Thoracic aorta (tissue), 2 donors: ENCODE measurements at places on chromosomes 5 and 9. TPM values are rescaled to one million over a fixed set of nuclear protein-coding genes. Genes with fewer than 3 reads are reported as not detected.

DNA sequence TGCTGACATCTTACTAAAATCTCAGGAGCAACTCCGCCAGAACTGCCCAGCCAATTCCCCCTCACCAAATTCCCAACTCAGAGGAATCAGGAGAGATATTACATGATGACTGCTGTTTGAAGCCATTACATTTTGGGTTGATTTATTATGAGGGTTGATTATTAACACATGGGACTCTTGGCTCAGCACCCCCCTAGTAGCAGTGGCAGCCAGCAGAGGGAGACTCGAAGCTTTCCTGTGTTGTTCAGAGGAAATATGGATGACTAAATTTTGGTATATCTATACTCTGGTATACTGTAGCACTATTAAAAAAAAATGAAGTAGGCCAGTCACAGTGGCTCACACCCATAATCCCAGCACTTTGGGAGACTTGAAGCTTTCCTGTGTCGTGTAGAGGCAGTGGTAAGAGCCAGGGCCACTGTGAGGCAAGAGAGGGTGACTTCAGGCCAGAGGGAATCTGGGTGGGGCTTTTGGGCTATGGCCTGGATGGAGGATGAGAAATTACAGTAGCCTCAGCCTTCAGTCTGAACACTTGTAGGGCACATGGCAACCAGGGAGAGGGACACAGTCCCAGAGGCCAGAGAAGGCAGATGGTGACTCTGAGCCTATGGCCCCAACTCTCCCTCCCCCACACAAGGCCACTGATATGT is 111.4 kb downstream of the LHX2 start:
- H3K4me1 ChIP-seq = no peaks in the 10 kb centered on the region
- no peak overlapping the region for H3K27ac ChIP-seq
- H3K36me3 ChIP-seq = no peaks in the 10 kb centered on the region
- no peaks in the 10 kb centered on the region for H3K27me3 ChIP-seq

DNA sequence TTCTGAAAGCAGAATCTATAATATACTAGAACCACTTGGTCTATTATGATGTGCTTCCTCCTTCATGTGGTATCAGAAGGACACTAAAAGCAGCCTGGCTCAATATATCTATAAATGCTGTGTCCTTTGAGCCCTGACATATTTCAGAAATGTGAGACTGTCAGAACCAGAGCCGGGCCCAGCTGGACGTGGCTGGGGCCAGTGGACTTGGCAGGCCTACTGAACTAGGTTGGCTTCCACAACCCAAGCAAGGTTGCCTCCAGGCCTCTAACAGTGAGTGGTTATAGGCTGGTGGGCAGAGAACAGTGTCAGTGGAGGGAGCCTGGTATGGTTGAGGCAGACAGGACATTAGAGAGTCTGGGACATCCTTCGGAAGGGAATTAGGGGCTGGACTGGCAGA is 78.9 kb downstream of the GALNT10 start:
- DNase-seq = no peak
- H3K36me3 ChIP-seq = no peaks in the 10 kb centered on the region
- H3K27ac ChIP-seq = no peak overlapping the region
- H3K4me3 ChIP-seq = no peak overlapping the region
- peaks cover 39% of the 10 kb centered on the region for H3K4me1 ChIP-seq

DNA sequence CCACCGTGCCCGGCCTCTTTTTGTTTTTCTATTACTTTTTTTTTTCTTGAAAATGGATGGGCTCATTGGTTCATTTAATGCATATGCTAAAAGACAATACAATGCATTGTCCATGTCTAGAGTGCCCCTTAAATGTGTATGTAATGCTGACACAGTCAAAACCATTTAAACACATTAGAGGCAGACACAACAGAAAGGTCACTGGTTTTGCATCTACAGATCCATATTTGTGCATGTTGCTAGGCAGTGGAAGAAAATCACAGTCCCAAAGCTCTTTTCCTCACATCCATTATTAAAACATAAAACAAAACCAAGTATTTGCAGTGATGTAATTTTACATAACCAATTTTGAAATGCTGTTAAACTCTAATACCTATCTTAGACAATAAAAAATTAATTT is 389.0 kb downstream of the TAF11L14 start:
- H3K4me3 ChIP-seq = no peak overlapping the region
- no peaks in the 10 kb centered on the region for H3K4me1 ChIP-seq
- no peak overlapping the region for H3K27ac ChIP-seq
- DNase-seq = no peak

The NUDT12 gene
- 8.7 TPM for total RNA-seq

The GOLM1 gene
- 17.8 TPM for total RNA-seq

DNA sequence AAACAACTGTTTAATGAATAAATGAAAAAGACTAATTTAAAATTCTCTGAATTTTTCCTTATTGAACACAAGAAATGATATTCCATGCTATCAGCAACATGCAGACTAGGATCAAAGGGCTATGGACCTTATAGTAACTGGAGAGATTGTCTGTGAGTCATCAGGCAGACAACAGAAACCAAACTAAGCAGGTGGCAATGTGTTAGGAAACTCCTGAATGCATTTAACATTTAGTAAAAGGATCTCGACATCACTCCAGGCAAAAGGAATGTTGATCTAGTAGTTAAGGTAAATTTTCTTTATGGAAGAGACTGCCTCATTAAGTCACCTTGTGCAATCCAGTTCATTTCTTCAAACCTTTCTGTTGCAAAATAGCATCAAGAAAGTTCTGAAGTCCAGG is 58.4 kb downstream of the ARL15 start:
- H3K4me3 ChIP-seq = no peak overlapping the region
- H3K4me1 ChIP-seq = peaks cover 8% of the 10 kb centered on the region
- no peaks in the 10 kb centered on the region for H3K27me3 ChIP-seq
- no peaks in the 10 kb centered on the region for H3K36me3 ChIP-seq
- no peak overlapping the region for H3K27ac ChIP-seq

DNA sequence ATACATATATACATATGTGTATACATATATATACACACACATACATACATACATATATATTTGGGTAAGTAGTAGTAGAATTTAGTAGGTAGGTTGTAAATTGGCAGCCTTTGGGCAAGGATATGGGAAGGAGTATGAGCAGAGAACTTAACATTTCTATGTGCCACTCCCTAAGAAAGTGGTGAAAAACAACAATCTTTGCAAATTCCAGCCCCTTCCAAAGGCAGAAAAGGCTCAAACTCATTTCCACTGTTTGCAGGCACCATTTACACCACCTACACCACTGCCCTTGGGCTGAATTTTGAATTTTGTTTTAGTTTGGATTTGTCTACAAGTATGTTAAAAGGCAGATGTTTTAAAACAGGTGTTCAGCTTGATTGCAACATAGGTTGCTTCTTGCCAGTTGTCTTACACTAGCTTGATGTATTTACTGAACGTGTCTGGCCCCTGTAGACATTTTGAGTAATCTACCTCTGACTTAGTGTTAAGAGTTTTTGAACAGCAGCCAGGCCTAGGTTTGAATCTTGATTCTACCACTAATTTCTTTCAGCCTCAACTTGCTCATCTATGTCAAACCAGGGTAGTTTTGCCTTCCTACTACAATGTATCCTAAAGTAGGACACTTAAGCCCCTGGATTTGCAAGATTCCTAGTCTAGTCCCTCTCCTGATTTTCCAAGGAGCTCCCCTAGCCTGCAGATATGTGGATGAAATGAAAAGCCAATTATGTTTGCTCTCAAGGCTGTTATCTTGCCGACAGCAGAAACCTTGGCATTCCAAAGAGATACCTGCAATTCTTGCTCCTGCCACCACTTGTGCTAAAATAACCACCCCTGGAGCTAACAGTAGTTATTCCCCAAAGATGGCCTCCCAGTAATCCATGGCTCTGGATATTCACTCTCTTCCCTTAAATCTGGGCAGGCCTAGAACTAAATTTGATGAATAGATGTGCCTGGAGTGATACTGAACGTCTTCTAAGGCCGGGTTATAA is 156.2 kb upstream of the SLC44A1 start:
- H3K27ac ChIP-seq = no peak overlapping the region
- DNase-seq = no peak
- no peaks in the 10 kb centered on the region for H3K4me1 ChIP-seq
- no peak overlapping the region for H3K4me3 ChIP-seq
- H3K36me3 ChIP-seq = no peaks in the 10 kb centered on the region
- H3K27me3 ChIP-seq = no peaks in the 10 kb centered on the region

- H3K36me3 ChIP-seq = no peaks in the 10 kb centered on the region
- no peak overlapping the region for H3K4me3 ChIP-seq
- no peak for DNase-seq
These were observed 374.9 kb upstream of the IRX1 start for GRCh38 chr5:3220638-3221288.

The EIF4E1B gene
- total RNA-seq = not detected

DNA sequence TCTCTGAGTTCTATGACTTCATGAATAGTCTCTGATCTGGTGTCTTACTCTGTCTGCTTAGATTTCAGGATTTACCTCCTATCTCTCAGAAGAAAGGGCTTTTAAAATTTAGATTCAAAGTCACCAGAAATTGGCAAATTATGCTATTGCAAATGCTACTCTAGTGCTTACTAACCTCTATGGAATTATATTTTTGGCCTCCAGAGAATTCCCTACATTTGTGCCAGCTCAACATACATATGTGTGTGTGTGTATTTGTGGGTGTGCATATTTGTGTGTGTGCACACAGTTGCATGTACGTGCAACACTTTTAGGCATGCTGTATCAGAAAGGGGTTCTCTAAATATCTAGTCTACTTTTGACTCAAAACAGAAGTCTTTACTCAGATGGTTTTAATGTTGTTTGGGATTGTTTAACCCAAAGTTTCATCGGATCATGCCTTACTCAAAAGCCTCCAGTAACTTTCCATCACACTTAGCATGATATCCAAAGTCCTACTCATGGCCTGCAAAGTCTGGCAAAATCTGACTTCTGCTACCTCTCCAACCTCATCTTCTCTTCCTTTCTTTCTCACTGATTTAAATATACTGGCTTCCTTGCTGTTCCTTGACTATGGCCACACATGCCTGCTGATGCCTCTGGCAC is 147.6 kb upstream of the NR3C1 start:
- H3K27me3 ChIP-seq = no peaks in the 10 kb centered on the region
- no peak overlapping the region for H3K27ac ChIP-seq
- no peak overlapping the region for H3K4me3 ChIP-seq
- no peaks in the 10 kb centered on the region for H3K36me3 ChIP-seq
- no peaks in the 10 kb centered on the region for H3K4me1 ChIP-seq

GRCh38 chr5:110055302-110055701 is 365.6 kb downstream of the MAN2A1 start:
- no peak overlapping the region for H3K4me3 ChIP-seq
- no peaks in the 10 kb centered on the region for H3K36me3 ChIP-seq
- DNase-seq = no peak
- peaks cover 19% of the 10 kb centered on the region for H3K4me1 ChIP-seq

- no peak overlapping the region for H3K27ac ChIP-seq
- H3K36me3 ChIP-seq = no peaks in the 10 kb centered on the region
- no peak overlapping the region for H3K4me3 ChIP-seq
- no peaks in the 10 kb centered on the region for H3K27me3 ChIP-seq
- H3K4me1 ChIP-seq = no peaks in the 10 kb centered on the region
These were observed 68.2 kb downstream of the UBE2QL1 start for GRCh38 chr5:6516823-6517222.

DNA sequence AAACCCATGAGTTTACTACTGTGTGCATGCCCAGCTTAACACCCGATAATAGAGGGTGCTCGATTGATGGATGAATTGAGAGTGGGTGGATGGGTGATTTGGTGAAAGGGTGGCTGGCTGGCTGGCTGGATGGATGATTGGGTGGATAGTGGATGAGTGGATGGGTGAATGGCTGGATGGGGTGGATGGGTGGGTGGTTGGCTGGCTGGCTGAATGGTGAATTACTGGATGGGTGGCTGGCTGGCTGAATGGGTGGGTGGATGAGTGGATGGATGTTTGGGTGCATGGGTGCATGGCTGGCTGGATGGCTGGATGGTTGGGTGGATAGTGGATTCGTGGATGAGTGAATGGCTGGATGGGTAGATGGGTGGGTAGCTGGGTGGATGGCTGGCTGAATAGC is 201.1 kb downstream of the IRX1 start:
- H3K36me3 ChIP-seq = no peaks in the 10 kb centered on the region
- no peak overlapping the region for H3K27ac ChIP-seq
- H3K4me1 ChIP-seq = peaks cover 17% of the 10 kb centered on the region
- H3K27me3 ChIP-seq = no peaks in the 10 kb centered on the region
- H3K4me3 ChIP-seq = no peak overlapping the region
